Prostate gland (tissue), 2 donors: ENCODE measurements at places on chromosomes 2 and 18. TPM values are rescaled to one million over a fixed set of nuclear protein-coding genes. Genes with fewer than 3 reads are reported as not detected.

GPR39 gene
- 5.3 TPM for total RNA-seq

CFAP65 gene
- not detected for total RNA-seq

RAB6D gene
- 0.77 TPM for total RNA-seq

PNO1 gene
- 20.2 TPM for total RNA-seq

ANKRD62 gene
- 4.3 TPM for total RNA-seq

NPPC gene
- 6.4 TPM for total RNA-seq

STON1 gene
- 34.0 TPM for total RNA-seq

DYNAP gene
- total RNA-seq: not detected

TRABD2A gene
- 10.3 TPM for total RNA-seq

C2orf66 gene
- 0.32 TPM for total RNA-seq

FAM110C gene
- 17.7 TPM for total RNA-seq

CELF4 gene
- 8.5 TPM for total RNA-seq

SCYGR4 gene
- total RNA-seq: not detected

EPHA4 gene
- total RNA-seq: 88.8 TPM

VAMP8 gene
- total RNA-seq: 108 TPM

RIT2 gene
- total RNA-seq: not detected

SPDYA gene
- total RNA-seq: 0.73 TPM

GCG gene
- total RNA-seq: 1.6 TPM

GALNT13 gene
- 0.87 TPM for total RNA-seq

VSNL1 gene
- 11.7 TPM for total RNA-seq

TUBA4A gene
- 43.5 TPM for total RNA-seq

MATN3 gene
- total RNA-seq: 2.9 TPM

AQP12A gene
- total RNA-seq: not detected

COL5A2 gene
- total RNA-seq: 17.6 TPM

ABCG5 gene
- not detected for total RNA-seq

KLHL14 gene
- total RNA-seq: 0.41 TPM

KRTCAP3 gene
- 147 TPM for total RNA-seq

MEP1B gene
- total RNA-seq: not detected
